T-cell (primary cell): ENCODE measurements at places on chromosomes 3 and 15. TPM values are rescaled to one million over a fixed set of nuclear protein-coding genes. Genes with fewer than 3 reads are reported as not detected.

The PLSCR5 gene
- total RNA-seq, result not detected

The C2CD4B gene
- total RNA-seq, result not detected

The SLC12A6 gene
- total RNA-seq, result 103 TPM

The TAGLN3 gene
- total RNA-seq, result not detected

The PRSS50 gene
- total RNA-seq, result not detected

The GPR156 gene
- 0.53 TPM for total RNA-seq

The DHFR2 gene
- 8.6 TPM for total RNA-seq

The HERC2 gene
- total RNA-seq, result 47.5 TPM

The OCA2 gene
- 0.67 TPM for total RNA-seq

The FAM219B gene
- 96.6 TPM for total RNA-seq

The CCR5 gene
- total RNA-seq, result 10.1 TPM

The USP50 gene
- total RNA-seq, result 0.83 TPM

The ZNF80 gene
- 1.4 TPM for total RNA-seq

The NR1I2 gene
- 0.47 TPM for total RNA-seq

DNA sequence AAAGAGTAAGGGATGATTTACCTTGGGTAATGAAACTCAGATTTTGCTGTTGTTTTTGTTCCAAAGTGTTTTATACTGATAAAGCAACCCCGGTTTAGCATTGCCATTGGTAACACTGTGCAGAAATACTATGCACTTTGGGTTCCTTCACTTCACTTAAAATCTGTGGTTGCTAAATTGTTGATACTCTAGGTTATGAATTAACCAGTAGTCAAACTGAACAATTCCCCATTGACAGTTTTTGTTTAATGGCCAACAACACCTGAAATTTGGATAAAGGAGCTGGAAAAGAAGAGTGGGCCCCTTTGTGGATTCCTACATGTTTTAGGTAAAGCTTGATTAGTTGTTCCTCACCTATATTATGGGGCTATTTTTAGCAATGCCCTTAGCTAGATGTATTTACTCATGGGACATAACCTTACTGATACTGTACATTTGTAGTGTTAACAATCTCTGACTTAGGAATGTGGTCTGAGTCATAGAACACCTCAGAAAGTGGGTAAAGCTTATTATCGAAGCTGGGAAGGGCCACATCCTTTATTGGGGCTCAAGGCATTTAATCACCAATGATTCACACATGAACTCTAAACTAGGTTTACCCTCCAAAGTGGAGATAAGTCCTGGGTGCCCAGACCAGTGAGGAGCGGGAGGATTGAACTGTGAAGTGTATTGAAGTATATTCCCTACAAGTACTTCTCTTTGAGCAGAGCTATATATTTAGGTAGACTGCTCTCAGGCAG is 29.5 kb upstream of the THRB start:
- DNase-seq, result no peak

GRCh38 chr3:164507886-164508285 is 570.4 kb downstream of the SI start:
- DNase-seq, result no peak

- DNase-seq, result no peak
Measured at GRCh38 chr3:124352149-124352539, 360.2 kb upstream of the ROPN1 start.

DNA sequence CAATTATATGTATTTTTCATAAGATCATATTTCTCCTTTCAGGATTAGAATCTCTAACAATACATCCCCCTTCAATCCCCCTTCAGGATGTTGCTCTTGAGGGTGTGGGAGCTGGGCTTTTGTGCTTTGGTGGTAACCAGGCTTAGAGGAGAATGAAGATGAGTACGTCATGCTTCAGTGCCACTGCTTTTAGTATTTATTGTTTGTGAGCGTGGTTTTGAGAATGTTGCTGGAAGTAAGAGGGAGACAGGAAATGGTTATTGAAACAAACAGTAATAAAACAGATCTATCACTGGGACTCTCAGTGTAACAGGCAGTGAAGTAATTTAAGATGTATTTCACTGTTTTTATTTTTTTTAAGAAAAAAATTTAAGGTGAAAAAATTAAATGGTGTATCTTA is 35.3 kb downstream of the GBE1 start:
- no peak for DNase-seq

GRCh38 chr15:70754862-70755261 is 8.5 kb downstream of the UACA start:
- DNase-seq, result no peak

- no peak for DNase-seq
Measured at GRCh38 chr15:78035861-78036476, 41.5 kb downstream of the TBC1D2B start.

- DNase-seq, result no peak
Measured at GRCh38 chr15:83118968-83119367, 11.5 kb downstream of the TM6SF1 start.

DNA sequence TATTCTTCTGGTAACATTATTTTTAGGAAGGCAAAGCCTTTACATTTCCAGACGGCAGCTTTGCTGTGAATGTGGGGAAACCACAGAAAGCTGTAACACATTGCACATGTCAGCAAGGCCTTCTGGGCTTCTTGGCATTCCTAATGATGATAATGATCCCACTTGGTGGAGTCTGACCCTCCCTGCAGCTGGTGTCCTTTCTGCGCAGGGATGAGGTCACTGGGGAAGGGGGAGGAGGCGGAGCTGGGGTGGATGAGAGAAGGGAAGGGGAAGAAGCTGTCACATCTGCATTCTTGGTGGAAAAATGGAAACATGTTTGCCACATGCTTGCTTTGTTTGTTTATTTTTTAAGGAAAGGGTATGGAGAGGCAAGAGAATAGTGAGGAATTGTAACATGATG is 68.6 kb downstream of the FILIP1L start:
- DNase-seq, result no peak

- DNase-seq, result no peak
Measured at GRCh38 chr15:98727115-98728040, 79.0 kb downstream of the IGF1R start.

- peak; percentile 13 for DNase-seq
Measured at GRCh38 chr3:131174752-131175151, 148.1 kb downstream of the NEK11 start.

- DNase-seq, result no peak
Measured at GRCh38 chr3:140363801-140364200, 314.1 kb upstream of the TRIM42 start.

GRCh38 chr3:52055537-52056351 is 627 bp downstream of the DUSP7 start:
- DNase-seq, result no peak

- DNase-seq, result no peak
Measured at GRCh38 chr3:25478964-25479726, 51.1 kb downstream of the RARB start.

- DNase-seq, result no peak
Measured at GRCh38 chr15:98506172-98506571, 142.2 kb upstream of the IGF1R start.

- DNase-seq, result no peak
Measured at GRCh38 chr3:28018925-28019718, 222.3 kb upstream of the CMC1 start.

- no peak for DNase-seq
Measured at GRCh38 chr3:38579551-38580449, 69.7 kb downstream of the SCN5A start.

DNA sequence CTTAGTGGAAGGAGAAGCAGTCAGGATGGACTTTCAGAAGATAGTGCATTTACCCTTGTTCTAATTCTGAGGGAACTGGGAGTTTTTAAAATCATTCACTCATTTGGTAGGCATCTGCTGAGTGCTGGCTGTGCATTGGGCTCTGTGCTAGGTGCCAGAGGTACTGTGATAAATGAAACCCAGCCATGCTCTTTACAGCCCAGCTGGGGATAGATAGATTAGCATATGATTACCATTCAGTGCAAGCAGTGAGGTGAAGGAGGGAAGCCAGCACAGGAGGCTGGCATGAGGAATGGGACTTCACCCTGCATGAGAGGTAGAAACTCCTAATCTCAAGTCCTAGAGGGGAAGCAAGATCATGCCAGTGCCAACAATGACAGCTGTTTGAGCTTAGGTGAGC is 361.9 kb upstream of the TRIM42 start:
- no peak for DNase-seq

DNA sequence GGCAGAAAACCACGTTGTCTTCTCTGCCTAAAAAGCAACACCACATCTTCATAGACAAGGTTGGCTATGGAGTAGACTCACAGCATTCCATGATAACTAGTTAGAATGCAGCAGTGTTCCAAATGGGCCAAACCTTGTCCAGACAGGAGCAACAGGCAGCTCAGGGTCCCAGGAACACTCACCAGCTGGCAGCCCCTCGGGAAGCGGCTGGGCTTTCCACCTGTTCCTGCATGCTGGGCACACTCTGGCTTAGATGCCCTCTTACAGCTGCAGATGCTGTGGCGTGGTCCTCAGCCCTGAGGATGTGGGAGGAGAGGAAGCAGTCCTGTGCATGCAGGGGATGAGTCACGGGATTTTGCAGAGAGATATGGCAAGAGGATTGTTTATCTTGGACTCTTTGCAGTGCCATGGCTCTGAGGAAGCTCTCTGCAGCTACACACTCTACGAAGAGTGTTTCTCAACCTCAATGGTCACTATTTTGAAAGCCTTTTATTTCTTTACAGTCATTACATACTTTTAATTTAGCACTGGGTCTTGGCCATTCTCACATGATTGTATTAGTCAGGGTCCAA is 11.3 kb downstream of the NRROS start:
- DNase-seq, result no peak

DNA sequence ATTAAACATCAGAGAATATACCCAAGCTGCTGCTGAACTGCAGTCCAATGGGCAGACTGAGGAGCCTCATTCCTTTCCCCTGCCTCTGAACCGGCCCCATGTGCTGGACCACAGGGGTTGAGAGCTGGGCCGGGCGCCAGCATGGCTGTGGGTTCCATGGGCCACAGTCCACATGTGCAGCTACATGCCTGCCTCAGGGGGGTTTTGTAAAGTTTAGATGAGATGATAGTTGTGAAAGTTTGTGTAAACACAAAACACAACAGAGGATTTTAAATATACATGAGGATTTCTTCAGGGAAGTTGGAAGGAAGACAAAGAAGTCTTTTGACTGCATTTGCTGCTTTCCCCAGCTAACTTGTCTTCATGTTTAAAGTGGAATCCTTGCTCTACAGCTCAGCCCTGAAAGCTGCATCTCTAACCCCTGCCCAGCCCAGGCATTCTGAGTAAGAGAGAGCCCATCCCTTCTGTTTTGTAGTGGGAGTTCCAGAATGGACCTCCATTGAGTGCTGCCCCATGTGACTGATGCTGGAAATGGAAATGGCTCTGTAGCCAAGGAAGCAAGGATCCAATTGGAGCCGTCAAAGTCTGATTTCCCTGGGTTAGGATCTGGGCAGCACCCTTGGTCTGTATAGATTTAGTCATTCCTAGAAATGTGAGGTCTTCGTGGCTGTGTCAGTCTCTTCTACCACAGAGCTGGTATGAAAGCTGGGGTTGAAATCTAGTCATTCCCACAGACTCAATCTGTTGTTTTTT is 17.5 kb downstream of the SLC12A8 start:
- no peak for DNase-seq

GRCh38 chr3:111301238-111301798 is 229.7 kb downstream of the NECTIN3 start:
- no peak for DNase-seq

GRCh38 chr3:76547674-76548073 is 492.2 kb upstream of the ROBO2 start:
- no peak for DNase-seq

GRCh38 chr3:52873433-52874159 is 23.8 kb downstream of the STIMATE start:
- DNase-seq, result no peak

- no peak for DNase-seq
Measured at GRCh38 chr3:153756816-153757215, 364.4 kb upstream of the ARHGEF26 start.

DNA sequence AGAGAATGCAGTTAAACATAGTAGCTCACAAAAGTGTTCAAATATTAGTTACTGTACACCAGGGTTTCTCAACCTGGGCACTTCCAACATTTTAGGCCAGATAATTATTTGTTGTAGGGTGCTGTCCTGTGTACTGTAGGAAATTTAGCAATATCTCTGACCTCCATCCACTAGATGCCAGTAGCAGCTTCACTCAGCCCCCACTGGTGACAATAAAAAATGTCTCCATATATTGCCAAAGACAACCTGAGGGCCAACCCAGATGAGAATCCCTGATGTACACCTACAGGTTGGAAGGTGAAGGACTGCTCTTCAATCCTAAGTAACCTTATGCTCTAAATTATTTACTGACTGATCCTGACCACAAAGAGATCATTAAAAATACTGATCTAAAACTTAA is 32.5 kb downstream of the DCUN1D1 start:
- no peak for DNase-seq

- DNase-seq, result no peak
Measured at GRCh38 chr15:70502529-70502928, 260.8 kb downstream of the UACA start.

DNA sequence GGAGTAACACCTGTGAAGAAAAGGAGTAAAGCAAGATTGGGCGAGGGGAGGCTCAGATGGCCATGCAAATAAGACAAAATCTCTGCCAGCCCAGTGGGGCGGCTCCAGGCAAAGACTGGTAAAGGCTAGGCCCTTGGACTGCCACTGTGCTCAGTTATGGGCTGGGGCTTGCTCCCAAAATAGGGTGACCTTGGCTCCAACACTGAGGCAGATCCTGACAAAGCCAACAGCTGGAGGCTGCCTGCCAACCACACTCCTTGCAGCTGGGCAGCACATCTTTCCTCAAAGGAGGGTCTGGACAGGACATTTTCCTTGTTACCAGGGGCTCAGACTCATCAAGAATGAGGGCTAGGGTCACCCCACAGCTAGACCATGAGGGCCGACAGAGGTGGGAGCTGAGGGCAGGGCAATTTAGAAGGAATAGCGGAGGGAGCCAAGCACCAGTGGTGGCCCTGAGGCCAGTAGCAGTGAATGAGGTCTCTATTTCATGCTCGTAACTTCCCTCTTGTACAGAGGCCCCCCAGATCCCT is 86.1 kb downstream of the CHRD start:
- DNase-seq, result no peak

- DNase-seq, result no peak
Measured at GRCh38 chr15:29449136-29449535, 179.5 kb upstream of the NSMCE3 start.

GRCh38 chr3:101778385-101779046 is 495 bp upstream of the NXPE3 start:
- no peak for DNase-seq

- DNase-seq, result no peak
Measured at GRCh38 chr3:27560484-27561056, 76.4 kb upstream of the SLC4A7 start.

DNA sequence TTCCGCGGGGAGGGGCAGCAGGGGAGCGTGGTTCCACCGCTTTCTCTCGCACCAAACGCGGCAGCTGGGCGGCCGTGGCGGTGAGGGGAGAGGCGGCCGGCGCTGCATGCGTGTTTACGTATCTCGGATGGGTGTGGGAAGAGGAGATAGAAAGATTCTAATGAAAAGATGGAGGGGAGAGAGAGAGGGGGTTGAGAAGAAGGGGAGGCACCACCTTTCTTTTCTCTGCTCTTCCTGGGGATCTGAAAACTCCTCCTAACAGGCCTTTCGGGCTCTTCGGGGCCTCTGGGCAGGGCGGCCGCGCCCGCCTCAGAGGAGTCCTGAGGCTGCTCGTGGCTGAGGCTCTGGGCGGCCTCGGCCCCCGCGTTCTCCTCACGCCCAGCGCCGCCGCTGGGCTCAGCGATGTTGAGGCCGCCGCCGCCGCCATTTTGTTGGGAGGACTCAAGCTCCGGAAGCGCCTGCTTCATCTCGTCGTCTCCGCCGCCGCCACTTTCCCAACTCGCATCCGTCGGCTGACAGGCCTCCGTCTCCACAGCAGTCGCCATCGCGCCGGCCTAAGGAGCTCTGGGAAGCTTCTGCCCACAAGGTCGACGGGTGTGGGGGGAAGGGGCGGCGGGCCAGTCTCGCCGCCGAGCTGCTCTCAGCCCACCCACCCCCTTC is 473 bp downstream of the TASOR start:
- peak; percentile 71 for DNase-seq
